ENCODE measurements at places on chromosomes 11 and 22.
A peak's percentile ranks its signal among the peaks of the same experiment; 100 is the strongest.

DNA sequence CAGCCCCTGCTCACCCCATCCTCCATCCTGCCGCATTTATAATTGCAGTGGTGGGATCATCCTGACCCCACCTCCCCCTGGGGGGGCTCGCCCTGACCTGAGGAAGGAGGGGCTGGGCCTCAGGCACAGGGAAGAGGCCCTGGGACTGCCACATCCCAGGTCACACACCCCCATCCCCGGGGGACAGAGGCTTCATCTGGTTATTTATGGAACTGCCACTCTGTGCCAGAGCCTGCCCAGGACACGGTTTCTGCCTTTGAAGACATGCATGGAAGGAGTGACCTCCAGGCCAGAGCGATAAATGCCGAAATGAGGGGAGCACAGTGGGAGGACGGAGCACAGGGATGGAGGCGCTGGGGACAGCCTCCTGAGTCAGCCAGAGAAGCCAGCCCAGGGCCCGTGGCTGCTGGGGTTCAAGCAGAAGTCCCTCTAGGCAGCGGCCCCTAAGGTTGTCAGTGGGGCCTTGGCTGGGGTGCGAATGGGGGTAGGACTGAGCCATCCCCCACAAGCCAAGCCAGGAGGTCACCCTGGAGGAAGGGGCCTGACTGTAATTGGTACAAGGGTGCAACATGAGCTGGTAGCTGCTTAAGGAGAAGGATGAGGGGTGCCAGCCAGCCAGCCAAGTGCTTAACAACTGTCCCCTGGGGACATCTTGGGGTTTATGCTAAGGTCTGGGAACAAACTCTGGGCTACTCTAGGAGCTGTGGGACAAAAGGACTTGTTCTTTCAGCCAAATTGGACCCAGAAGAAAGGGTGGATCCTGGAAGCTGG, 51.4 kb upstream of the SHISAL1 start:
- no peak for DNase-seq

- DNase-seq, result no peak
Measured at GRCh38 chr11:110087812-110088534, 5.2 kb upstream of the ZC3H12C start.

DNA sequence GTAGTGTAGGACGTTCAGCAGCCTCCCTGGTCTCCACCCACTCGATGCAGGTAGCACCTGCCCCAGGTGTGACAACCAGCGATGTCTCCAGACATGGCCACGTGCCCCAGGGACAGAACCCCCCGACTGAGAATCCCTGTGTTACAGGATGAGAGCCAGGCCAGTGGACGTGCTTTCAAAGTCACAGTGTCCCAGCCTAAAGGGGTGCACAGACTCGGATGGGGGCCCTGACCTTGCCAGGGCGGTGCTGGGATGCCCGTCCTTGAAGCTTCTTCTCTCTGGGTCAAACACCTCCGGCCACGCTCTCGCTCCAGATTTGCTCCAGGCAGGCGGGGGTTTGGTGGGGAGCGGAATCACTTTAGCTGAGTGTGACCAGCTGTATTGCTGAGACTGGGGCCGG, 23.3 kb upstream of the GAL start:
- no peak for DNase-seq

DNA sequence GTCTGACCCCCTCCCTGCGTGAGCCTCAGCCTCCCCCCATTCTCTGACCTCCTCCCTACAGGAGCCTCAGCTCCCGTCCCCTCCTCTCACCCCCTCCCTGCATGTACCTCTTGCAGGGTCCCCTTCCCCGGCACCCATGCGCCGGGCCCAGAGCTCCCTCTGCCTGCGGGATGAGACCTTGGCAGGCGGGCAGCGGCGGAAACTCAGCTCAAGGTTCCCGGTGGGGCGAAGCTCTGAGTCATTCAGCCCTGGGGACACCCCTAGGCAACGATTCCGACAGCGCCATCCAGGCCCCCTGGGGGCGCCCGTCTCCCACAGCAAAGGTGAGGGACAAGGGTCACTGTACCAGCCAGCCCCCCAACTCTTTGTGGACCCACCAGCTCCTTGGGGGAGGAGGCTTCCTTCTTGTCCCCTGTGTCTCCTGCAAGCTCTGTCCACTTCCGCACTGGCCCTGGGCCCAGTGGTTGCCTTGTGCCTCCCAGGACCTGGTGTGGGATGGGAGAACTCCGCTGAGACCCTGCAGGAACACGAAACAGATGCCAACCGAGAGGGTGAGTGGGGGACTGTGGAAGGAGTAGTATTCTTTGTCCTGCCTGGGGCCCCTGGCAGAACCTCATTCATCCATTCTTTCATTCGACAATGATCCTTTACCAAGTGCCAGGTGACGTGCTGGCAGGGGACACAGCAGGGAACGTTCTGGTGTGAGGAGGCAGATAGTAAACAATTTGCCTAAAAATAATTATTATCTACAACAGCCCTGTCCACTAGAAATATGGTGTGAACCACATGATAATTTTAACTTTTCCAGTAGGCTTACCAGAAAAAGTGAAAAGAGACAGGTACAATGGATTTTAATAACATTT, 3.7 kb upstream of the RPS6KA4 start:
- no peak for DNase-seq

- DNase-seq, result no peak
Measured at GRCh38 chr11:28763151-28763550, 655.0 kb downstream of the METTL15 start.

DNA sequence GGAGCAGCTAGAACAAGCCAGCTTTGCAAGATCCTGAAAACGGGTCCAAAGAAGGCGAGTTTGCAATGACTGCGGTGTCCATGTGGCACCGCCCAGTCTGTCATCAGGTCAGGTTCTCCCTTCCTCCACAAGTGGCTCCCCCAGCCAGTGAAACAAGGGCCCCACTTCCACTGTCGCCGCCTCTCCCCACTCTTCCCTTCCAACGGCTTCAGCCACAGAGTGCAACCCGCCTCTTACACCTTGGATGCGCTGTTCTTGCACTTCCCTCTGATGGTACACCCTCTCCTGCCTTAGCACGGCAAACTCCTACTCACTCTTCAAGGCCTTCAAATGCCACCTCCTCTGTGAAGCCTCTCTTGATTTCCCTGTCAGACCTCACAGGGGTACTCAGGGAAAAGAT, 10.8 kb upstream of the TCF20 start:
- no peak for DNase-seq

DNA sequence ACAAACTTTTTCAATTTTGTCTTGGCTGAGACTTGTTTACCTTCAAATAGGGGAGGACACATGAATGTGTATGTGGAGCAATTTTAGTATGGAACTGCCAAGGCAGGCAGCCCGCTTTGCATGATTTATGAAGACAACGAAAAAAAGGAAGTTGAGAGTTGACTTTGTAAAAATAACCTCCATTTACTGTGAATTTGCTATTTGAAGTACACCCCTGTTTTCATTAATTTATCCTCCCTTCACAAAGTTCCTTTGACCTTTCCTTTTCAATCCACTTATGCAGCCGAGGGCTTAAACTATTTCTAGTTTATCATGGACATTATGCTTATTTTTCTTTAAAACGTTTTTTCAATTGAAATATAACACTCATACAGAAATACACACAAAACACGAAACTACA, 369.6 kb upstream of the CADM1 start:
- DNase-seq, result no peak

DNA sequence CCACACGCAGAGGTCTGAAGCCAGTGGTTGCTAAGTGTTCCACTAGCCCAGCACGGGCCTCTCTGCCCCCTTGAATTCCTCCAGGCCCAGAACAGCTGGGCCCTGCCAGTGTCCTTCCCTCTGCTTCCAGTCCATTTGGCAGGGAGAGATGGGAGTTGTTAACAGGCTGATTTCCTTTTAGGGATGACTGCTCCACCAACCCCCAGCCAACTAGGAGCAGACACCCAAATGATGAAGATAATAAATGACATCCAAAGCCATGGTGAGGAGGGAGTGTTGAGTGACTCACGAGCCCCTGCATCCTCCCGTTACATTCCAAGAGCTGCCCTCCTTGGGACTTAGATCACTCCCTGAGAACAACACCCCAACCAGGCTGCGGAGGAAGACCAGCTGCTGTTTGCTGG, 20.6 kb downstream of the PARVA start:
- DNase-seq, result no peak

DNA sequence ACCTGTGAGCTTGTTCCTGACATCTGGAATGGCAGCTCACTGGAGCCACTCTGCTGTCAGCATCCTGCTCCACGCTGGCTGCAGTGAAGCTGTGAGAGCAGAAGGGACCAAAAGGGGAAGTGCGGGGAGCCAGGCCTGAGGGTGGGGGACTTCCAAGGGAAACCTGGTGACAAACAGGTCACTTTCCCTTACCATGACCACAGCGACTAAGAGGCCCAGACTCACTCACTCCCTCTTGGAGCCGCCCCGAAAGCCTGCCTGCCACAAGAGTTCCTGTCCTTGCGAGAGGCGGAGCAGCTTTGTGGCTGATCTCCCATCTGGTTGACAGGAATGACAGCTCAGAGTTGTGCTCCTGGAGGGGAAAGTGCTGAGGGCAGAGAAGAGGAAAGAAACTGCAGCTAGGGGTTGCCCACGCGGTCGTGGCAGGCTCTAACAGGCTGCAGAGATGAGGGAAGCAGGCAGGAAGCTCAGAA, 183.8 kb upstream of the NTM start:
- no peak for DNase-seq

- no peak for DNase-seq
Measured at GRCh38 chr11:28342716-28343115, 234.5 kb downstream of the METTL15 start.

GRCh38 chr11:57463671-57464538, 3.6 kb downstream of the RTN4RL2 start:
- no peak for DNase-seq

- DNase-seq, result peak; percentile 42
Measured at GRCh38 chr11:128302425-128303186, 284.8 kb downstream of the ETS1 start.

- no peak for DNase-seq
Measured at GRCh38 chr11:96279018-96279895, 63.7 kb downstream of the MAML2 start.

- DNase-seq, result no peak
Measured at GRCh38 chr11:87394924-87395323, 357.2 kb downstream of the TMEM135 start.

Data from stimulated activated CD8-positive, alpha-beta memory T cell treated with anti-CD3 and anti-CD28 coated beads, Interleukin-7, amount 100 ng/mL, for 1 hour (primary cell).